ENCODE measurements at places on chromosomes 12 and 14.

DNA sequence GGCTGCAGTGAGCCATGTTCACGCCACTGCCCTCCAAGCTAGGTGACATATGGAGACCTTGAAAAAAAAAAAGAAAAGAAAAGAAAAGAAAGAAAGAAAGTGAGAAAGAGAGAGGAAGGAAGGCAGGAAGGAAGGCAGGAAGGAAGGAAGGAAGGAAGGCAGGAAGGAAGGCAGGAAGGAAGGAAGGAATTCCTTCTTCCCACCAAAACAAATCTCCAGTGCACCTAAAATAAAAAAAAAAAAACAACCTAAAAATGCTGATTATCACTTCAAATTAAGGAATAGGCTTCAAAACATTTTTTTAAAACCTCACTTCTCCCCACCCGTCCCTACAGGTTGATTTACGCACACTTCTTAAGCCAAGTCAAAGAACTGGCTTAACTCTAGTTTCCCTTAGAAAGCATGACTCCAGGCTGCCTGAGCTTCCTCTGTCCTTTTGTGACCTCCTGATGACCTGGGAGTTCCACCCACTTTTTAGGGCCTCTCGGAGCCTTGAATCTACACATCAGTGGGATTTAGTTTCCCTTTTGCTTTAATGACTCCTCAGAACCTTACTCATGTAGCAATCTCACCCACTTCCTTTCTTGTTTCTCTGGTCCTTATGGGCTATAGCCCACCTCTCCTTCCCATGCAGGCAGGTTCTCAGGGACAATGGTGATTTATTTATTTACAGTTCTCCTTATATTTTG is 18.6 kb downstream of the DUSP6 start:
- no peak for DNase-seq

DNA sequence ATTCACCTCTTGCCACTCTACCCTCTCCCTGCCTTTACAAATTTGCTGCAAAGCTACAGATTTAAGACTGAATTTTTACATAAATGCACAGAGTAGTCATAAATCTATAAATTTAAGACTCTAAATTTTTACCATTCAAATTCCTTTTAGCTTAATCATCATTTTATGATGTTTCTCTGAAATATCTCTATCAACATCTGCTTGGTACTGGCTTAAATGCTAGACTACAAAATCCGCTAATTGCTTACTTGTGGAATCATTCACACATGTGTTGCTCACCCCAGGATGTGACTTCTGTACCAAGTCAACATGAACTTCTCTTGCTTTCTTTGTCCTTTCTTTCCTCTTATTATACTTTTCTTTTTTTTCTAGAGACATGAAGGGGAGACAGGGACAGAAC is 109.2 kb downstream of the GALC start:
- no peak for DNase-seq

DNA sequence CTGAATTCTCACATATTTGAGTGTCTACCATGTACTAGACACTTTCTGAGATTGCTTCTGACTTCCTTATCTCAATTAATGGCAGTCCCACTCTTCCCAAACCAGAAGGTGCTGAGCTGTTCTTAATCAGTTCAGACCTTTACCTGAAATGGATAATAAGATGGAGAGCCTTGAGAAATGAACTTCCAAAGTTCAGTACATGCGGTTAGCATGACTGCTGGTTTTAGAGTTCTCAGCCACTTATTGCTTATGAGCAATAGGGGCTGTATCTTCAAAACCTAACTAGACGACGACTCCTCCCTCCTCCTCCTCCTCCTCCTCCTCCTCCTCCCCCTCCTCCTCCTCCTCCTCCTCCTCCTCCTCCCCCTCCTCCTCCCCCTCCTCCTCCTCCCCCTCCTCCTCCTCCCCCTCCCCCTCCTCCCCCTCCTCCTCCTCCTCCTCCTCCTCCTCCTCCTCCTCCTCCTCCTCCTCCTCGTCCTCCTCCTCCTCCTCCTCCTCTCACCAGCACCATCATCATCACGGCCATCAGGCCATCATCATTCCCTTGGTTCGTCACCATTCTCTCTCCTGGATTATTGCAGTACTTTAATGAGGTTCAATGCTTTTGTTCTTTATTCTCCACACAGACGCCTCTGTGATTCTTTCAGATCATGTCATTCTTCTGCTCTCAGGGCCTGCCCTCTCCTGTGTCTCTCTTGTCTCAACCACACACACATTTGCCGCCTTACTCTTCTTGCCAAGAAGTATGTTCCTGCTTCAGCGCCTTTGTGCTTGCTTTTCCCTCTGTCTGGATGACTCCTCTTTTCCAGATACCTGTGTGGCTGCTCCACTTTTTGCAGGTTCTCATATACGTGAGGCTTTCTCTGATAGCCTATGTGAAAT is 2.7 kb downstream of the PCNX1 start:
- DNase-seq: no peak

GRCh38 chr12:727321-727720 is 25.1 kb upstream of the WNK1 start:
- DNase-seq: no peak

DNA sequence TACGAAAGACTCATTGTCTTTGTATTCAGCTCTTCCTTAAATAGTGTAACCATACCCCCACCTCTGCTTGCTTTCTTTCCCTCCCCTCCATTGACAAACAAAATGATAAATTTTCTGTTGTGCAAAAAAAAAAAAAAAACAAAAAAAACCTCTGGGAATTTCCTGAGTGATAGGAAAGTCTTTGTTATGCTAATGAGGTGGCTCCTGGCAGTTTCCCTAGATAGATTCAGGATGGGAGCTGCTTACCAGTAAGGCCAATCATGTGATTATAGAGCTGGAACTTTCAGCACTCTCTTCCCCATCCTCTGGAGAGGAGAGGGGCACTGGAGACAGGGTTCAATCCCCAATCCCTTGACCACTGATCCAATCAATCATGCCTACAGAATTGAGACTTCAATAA is 120.5 kb downstream of the NUAK1 start:
- no peak for DNase-seq
